ENCODE measurements at places on chromosomes 11 and 22. TPM values are rescaled to one million over a fixed set of nuclear protein-coding genes. Genes with fewer than 3 reads are reported as not detected.

DNA sequence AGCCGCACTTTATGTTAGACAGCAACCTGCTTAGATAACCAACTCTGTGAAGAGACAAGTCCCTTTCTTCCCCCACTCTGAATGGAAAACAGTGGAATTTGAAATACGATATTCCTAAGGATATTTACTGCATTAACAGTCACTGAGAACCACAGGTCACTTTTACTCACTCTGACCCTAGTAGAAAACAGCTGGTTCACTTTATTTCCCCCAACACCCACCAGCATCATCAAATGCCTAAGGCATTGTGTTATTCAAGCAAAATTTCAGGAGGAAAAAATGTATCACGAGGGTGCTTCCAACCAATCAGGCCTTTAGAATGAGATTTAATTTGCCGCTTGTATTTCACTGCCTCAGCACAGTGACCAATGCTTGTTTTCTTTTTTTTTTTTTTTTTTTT is 1134.1 kb upstream of the CCDC90B start:
- no peak for DNase-seq

GRCh38 chr11:4181782-4182721 is 87.5 kb downstream of the RRM1 start:
- no peak for DNase-seq

Gene THRSP
- not detected for total RNA-seq

DNA sequence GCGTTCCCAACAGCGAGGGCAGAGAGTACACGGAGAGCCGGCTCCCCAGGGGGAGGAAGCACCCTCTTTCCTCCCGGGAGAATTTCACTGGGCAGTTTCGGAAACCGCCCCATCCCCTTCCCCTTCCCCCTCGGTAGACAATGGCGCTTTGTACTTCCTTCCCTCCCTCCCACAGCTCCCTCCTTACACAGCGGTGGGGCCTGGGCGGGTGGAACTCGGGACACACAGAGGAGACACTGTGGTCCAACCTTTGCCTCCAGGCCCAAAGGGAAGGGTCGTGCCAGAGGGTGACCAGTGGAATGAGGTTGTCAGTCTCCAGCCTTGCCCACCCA is 4.3 kb downstream of the SMTN start:
- no peak for DNase-seq

DNA sequence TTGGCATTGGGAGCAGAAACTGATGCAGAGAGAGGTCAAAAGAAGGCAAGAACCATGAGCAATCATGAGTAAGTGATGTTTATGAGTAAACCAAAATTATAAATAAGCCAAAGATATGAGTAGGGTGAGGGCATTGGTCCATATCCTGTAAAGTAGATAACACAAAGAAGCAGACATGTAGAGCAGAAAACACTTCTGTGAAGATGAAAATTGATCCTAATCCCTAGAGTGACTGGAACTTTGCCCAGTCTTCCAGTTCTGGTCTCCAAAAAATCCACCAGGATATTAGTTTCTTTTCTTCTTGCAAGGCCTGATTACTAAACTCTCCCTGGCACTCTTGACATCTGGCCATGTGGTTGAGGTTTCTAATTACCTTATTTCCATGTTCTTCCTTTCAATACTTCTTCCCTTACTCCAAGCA is 13.7 kb upstream of the DRD2 start:
- no peak for DNase-seq

DNA sequence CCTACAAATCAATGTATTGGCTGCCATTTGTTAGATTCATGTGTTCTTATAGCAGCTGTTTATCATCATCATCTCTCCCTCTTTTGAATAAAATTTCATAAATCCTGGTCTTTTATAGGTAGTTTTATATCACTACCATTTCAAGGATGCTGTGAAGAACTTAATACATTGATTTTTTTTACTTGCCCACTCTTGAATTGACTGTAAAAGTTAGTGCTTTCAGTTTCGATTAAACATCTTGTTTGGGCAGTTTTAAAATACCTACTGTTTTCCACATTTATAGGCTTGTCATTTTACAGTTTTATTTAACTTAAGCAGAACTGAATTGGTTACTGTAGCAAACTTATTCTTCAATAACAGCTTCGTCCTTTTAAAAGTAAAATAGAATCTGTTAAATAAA is 59.5 kb downstream of the TTC17 start:
- DNase-seq = no peak

GRCh38 chr22:46829941-46830715 is 67.7 kb downstream of the TBC1D22A start:
- DNase-seq = no peak

Gene APOA5
- not detected for total RNA-seq

- no peak for DNase-seq
Measured at GRCh38 chr11:117932426-117932825, 3.2 kb upstream of the TMPRSS13 start.

Gene OR2AG2
- 0.35 TPM for total RNA-seq
